ACHN (cell line): ENCODE measurements at places on chromosomes 1 and 21.

DNA sequence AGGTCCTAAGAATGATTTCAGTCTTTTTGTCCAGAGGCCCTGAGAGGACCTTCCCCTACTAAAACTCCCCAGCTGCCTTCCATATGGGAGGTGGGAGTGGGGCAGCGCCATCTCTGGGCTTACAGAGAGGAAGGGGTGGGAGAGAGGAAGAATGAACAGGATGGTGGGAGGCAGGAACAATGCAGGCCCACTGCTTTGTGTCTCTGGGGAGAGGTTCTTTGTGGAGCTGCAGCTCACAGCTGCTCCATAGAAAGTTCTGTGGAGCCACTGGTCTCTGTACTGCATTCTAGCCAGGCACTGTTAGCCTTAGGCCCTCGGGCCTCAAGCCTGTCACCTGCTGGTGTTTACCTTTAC, 43.6 kb upstream of the A3GALT2 start:
- no peak for DNase-seq

GRCh38 chr1:97207868-97208267, 486.3 kb downstream of the PTBP2 start:
- no peak for DNase-seq

DNA sequence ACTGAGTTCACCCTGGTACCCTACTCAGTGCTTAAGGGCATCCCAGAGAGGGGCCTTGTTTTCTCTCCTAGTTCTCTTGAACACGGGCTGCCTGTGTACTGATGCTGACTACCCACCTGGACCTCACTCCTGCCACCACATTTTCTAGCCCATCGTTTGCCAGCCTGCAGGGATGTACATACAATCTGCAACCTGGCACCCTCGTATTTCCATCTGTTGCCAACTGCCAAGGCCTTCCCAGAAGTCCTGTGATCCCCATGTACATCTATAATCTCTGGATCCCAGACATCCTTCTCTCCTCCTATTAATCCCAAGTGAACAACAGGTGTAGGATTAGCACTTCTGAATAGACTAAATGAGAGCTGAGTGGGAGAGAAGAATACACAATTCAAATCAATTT, 212.0 kb downstream of the SLC45A1 start:
- DNase-seq = no peak

DNA sequence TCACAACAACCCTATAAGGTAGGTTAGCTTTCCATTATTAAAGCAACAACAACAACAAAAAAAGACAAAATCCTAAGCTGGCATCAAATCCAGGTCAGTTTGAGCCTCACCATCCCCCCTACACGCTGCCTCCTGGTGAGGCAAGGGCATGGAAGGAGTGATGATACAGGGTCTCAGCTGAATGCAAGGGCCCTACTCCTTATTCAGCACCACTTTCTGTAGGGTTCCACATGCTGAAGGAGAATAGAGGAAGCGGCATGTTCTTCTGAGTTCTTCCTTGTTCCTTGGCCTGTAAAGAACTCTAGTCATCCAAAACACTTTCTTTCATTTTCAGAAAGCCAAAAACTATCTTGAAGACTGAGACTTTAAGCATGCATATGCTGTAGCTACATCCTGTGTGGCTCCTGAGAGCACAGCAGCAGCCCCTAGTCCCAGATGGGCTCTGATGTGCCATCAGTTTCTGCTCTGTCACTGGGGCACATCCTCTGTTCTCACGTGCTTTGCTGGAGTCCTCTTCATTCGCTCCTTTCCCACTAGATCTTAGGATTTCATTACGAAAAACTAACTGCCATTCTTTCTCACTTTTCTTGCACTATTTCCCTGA, 6.2 kb downstream of the ILDR2 start:
- DNase-seq = no peak

DNA sequence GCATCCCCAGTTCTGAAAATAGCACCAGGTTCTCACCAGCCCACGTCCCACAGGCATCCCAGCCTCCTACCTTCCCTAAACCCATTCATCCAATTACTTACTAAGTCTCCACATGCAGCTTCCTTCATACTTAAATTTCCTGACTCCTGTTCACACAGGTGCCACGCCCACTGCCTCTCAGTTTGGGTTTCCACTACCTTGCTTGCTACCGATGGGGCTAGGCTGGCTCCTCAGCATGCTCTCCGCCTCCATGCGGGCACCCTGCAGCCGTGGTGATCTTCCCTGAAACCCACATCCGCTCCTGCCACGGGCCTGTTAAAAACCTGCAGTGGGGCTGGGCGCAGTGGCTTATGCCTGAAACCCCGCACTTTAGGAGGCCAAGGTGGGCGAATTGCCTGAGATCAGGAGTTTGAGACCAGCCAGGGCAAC, 70.4 kb upstream of the ANGPTL1 start:
- DNase-seq = no peak

DNA sequence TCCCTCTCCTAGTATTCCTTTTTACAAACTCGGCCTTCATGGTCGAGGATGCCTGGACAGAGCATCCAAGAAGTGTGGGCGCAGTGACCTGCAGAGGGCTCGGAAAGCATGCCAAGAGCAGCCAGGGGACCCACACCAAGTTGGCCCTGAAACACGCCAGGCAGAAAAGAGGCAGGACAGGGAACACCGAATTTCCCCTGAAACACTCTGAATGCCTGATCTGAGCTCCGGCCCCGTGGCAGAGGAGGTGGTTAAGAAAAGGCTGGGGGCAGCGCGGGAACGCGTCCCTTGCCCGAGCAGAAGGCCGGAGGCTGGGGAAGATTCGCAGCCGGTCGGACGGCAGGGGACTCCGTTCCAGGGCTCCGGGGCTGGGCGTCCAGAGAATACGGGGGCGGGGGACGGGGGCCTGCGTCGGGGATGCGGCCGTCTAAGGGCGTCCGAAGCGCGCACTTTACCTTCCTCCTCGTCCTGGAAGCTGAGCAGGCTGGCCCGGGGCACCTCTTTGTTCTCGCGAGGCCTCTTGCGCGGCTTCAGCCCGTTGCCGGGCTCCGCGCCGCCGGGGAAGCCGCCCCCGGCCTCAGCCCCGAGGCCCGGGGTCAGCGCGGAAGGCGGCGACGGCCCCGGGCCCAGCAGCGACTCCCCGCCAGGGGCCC, 558 bp downstream of the PAXBP1 start:
- peak; percentile 58 for DNase-seq
